ENCODE measurements at places on chromosomes 2 and 18.

GRCh38 chr2:56107502-56108220, 76.1 kb upstream of the CCDC85A start:
- DNase-seq = no peak

DNA sequence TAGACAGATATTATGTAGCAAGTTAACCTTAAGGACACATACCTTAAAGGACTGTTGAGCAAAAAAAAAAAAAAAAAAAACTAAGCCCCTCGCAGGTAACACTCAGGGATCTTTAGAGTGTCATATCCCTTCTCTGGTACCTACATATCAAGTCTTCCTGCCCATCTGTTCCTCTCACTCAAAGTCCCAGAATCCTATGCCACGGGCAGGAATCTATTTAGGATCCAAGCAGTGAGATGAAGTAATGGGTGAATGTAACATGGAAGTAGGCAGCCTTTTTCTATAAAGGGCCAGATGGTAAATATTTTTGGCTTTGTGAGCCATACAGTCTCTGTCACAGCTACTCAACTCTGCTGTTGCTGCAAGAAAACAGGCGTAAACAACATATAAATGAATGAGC, 496.7 kb downstream of the STK39 start:
- DNase-seq = no peak

GRCh38 chr2:67561457-67561965, 164.4 kb downstream of the ETAA1 start:
- no peak for DNase-seq

- DNase-seq = no peak
Measured at GRCh38 chr2:136434251-136434715, 316.3 kb upstream of the CXCR4 start.

- DNase-seq = no peak
Measured at GRCh38 chr2:19224011-19224410, 134.4 kb downstream of the OSR1 start.

Data from stimulated activated CD8-positive, alpha-beta memory T cell treated with anti-CD3 and anti-CD28 coated beads, Interleukin-4, amount 100 ng/mL, for 1 hour (primary cell).